ENCODE measurements at places on chromosomes 7 and 10. TPM values are rescaled to one million over a fixed set of nuclear protein-coding genes. Genes with fewer than 3 reads are reported as not detected.

The LEP gene
- not detected for total RNA-seq

The RARRES2 gene
- total RNA-seq = not detected

The METTL27 gene
- 2.7 TPM for total RNA-seq

The PLEKHS1 gene
- total RNA-seq = not detected

The CXCL12 gene
- not detected for total RNA-seq

The ZNF736 gene
- 24.9 TPM for total RNA-seq

The ELFN1 gene
- total RNA-seq = 0.16 TPM

The ADAMTS14 gene
- not detected for total RNA-seq

The VAX1 gene
- total RNA-seq = not detected

The PDE1C gene
- not detected for total RNA-seq

The C10orf105 gene
- 0.61 TPM for total RNA-seq

The MOGAT3 gene
- total RNA-seq = not detected

The ODAD2 gene
- not detected for total RNA-seq

The SPAG6 gene
- 0.61 TPM for total RNA-seq

The EDRF1 gene
- total RNA-seq = 44.0 TPM

The FBXL13 gene
- total RNA-seq = not detected

The CTAGE15 gene
- 1.3 TPM for total RNA-seq

The PVRIG gene
- total RNA-seq = 49.9 TPM

The TCTN3 gene
- 41.3 TPM for total RNA-seq

The FAM53B gene
- 24.1 TPM for total RNA-seq

The DIP2C gene
- total RNA-seq = 2.5 TPM

The CDK13 gene
- total RNA-seq = 52.9 TPM

The BUD23 gene
- 66.8 TPM for total RNA-seq

The NRCAM gene
- 0.16 TPM for total RNA-seq

The CDK14 gene
- 0.18 TPM for total RNA-seq

The HOXA7 gene
- not detected for total RNA-seq

The PARP12 gene
- total RNA-seq = 125 TPM

The SEMA3D gene
- total RNA-seq = not detected
